ENCODE measurements at places on chromosomes 5 and 9.

DNA sequence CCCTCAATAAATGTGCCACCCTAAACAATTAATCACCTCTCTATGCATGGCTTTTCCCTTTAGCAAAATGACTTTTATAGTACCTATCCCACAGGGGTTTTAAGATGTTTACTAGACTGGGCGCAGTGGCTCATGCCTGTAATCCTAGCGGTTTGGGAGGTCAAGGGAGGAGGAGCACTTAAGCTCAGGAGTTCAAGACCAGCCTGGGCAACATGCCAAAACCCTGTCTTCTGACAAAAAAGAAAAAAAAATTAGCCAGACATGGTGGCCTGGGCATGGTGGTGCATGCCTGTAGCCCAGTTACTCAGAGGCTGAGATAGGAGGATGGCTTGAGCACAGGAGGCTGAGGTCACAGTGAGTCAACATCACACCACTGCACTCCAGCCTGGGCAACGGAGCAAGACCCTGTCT lies 13.5 kb downstream of the SH3TC2 start:
- DNase-seq = no peak

DNA sequence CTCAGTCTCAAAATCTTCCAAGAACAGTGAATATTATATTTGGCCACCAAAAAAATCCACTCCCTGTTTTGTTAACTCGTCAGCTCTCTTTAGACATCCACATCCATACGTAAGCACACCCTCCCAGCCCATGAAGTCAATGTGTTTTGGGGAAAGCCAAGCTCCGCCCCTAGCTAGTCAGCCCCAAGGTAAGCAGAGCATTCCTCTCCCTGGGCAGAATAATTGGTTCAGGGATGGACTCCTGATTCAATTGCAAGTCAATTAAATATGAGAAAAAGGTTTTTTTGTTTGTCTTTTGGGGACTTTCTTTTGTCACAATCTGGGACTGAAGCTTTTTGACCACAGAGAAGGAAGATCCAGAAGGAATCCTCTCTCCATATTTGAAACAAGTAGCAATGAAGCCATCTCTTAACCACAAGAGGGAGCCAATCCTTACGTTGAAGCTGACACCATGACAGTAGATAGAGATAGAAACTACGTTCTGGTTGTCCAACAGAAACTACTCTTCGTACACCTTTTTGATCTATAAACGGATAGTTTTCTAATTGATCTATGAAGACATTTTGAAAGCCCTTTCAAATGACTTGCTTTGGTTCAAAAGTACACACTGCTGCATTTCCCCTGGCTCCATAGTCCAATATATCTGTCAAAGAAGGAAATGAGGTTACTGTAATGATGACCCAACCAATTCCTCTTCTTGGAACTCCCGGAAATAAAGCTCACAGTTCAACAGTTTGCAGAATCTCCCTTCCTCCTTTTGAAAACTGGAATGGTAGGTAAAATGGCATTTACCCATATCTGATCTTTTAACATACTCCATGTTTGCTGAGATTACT lies 166.4 kb downstream of the TLE1 start:
- DNase-seq = peak; percentile 64

DNA sequence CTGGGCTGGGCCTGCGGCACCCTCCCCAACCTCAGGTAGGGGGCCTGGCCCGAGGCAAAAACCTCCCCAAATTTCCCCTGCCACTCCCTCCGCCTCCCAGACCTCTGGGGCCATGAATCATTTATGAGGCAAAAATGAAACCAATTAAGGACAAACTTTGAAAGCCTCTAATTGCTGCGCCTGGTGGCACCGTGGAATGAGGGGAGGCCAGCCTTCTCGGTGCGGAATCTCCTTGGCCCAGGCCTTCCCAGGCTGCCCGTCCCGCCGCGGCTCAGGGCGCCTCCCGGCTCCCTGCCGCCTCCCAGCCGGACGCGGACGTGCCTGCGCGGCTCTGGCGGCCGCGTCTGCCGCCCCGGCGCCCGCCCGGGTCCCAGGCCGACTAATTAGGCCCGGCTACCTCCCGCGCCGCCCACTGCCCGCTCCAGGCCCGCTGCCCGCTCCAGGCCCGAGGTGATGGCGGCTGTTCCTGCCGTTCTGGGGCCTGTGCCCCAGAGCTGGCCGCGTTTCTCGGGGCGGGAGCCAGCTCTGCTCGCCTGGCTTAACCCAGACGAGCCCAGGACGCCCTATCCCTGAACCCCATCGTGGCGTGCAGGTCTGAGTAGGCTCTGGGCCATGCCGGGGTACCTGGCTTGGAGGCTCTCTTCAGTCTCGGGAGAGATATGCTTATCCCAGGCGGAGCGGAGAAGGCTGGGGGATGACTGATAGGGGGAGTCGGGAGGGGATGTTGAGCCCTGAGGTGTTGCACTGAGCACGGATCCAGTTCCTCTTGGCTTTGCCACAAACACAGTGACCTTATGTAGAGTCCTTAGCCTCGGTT lies 20.1 kb downstream of the CXXC5 start:
- DNase-seq = no peak

- DNase-seq = no peak
Observed at GRCh38 chr5:142118155-142118686, 9.6 kb downstream of the NDFIP1 start.

GRCh38 chr5:41768692-41769091 lies 101.5 kb downstream of the OXCT1 start:
- DNase-seq = no peak

DNA sequence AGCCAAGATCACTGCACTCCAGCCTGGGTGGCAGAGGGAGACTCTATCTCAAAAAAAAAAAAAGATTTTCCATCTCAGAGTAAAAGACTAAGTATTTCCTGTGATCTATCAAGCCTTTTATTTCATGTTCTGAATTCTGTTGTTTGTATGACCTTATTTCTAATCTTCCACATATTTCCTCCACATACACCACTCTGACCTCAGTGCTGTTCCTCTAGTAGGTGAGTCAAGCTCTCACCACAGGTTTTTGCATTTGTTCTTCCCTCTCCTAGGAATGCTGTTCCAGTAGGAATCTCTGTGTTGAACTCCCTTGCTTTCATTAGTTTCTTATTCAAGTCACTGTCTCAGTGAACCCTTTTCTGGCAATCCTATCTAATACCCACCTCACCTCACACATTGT lies 68.1 kb downstream of the INVS start:
- no peak for DNase-seq

DNA sequence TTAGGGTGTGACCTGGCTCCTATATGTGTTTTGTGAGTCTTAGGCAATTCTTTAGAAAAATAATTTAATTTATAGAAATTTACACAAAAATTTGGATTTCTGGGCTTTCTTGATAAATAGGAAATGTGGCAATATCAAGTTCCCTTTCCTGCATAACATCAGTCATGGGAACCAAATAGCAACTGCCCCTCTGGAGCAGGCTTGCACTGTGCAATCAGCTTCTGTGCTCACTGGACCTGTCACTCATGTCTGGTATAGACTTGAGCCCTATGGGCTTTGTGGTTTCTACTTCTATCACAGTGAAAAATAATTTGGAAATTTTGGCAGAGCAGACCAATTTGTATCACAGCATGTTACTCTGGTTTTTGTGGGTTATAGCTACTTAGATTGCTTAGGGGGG lies 131.7 kb downstream of the ADGRV1 start:
- no peak for DNase-seq

DNA sequence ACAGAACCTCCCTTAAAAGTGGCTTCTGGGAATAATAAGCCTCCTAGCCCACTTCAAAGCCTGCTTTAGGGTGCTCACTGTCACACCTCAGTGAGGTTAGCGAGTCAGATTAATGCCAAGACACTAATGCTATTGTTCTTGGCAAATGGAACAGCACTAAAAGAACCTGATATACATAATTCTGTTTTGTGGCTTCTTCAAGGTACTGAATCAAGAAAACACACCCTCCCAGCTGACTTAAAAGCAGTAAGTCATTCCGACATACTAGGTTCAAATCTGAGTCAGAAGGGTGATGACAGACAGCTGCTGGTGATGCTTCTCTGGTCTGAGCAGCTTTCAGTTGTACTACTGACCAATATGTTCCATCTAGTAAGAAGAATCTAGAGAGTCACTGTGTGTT lies 121.6 kb downstream of the OXCT1 start:
- no peak for DNase-seq

GRCh38 chr5:146081556-146081955 lies 23.8 kb downstream of the PLAC8L1 start:
- no peak for DNase-seq

DNA sequence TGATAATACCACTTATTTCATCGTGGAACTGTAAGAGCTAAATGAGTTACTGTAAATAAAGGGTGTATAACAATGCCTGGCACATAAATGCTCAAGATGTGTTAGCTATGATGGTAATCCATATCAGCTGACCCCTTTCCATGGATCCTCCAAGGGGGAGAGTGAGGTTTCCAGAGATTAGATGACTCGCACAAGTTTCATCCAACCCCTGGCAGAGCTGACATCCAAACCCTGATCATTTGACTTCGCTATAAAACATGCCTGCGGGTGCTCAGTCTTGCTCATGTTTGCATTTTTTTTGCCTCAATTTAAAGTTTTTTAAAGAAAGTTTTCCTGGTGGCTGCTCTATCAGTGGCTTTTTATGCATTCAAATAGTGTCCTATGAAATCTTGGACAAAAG lies 145.7 kb upstream of the SMIM23 start:
- DNase-seq = no peak

- peak; percentile 95 for DNase-seq
Observed at GRCh38 chr9:123360161-123361085, 4.4 kb downstream of the CRB2 start.

DNA sequence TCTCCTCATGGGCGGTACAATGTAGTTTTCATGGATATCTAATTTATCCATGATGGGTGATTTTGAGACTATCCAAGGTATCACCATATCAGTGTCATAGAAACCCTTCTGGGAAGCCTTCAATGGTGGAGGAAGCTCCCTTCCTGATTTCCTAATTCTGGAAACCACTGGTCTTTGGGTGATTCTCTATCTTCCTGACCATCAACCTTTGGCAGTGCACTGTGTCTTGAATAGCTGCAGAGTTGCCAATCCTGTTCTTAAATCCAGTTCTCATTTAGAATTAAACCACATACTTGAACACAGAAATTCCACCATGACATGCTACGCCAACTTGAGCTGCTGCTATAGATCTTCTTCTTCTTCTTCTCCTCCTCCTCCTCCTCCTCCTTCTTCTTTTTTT lies 161.7 kb upstream of the KLF9 start:
- no peak for DNase-seq

- no peak for DNase-seq
Observed at GRCh38 chr5:32678472-32678871, 32.6 kb upstream of the NPR3 start.

DNA sequence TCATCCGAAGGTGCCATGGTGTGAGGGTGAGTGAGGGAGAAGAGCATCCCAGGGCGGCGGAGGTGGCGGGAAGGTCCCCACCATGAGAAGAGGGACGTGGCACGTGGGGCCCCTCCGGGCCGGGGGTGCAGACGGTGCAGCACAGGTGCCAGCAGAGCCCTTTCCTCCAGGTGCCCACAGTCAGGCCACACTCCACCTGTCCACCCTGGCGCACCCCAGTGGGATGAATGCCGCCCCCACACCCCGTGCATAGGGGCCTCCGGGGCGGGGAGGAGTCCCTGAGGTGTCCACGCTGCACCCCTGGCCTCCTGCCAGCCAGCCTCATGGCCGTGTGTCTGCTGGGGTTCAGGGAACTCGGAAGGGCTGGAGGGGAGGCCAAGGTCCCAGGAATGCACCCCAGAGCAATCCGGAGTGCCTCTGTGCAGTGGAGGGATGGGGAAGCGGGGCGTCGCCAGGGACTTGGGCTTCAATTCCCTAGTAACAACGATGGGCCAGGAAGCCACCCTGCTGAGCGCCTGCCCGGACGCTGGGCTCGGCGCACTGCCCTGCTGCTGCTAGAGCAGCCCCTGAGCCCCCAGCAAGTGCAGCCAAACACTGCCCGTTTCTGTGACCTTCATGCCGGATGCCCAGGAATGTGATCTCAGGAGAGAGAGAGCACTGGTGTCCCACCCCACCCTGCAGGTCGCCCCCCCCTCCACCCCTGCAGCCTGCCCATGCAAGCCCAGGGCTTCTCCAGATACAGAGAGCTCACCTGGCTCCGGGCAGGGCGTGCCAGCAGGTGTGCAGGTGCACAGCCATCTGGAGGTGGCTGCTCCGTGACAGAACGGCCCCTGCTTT lies 8.8 kb upstream of the NACC2 start:
- no peak for DNase-seq

DNA sequence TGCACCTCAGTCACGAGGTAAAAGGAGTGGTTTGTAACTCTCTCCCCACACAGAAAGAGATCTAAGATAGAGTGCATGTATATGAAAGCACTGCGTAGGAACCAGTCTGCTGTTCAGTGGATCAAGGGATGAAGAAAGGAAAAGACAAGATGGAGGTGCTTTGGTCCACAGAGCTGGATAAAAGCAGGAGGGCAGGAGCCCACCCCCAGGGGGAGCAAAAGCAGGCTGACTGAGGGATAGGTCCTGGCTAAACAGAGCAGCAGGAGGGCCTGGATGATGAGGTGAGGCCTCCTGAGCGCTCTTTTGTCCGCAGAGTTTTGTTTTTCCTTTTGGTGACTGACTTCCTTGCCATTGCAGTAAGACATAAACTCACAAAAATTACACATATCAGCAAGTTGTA lies 293.5 kb upstream of the C9orf72 start:
- DNase-seq = no peak

- peak; percentile 24 for DNase-seq
Observed at GRCh38 chr5:4862500-4862899, 277.6 kb upstream of the ADAMTS16 start.
